T-helper 17 cell (primary cell): ENCODE measurements at places on chromosomes 12 and 14. TPM values are rescaled to one million over a fixed set of nuclear protein-coding genes. Genes with fewer than 3 reads are reported as not detected.

- DNase-seq, result no peak
These were observed 122.4 kb downstream of the SLC25A47 start for GRCh38 chr14:100445436-100446088.

DNA sequence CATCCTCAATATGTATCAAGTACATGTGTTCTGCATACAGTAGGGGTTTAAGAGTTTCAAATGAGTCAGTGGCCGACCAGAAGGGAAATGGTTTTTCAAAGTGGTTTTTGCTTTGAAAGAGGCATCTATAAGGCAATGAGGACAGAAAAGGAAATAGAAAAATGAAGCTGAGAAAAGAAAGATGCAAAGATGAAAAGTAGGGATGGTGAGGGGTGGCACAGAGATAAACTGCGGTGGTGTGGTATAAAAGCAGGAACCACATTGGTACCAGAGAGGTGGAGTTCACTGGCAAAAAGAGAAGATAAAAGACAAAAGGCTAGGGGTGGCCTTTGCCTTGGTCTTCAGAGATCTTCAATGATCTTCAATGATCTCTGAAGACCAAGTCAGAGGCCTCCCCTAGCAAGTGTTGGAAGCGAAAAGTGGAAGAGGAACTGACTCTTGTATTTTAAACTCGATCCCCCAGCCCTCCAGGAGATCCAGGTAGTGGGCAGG is 144.0 kb upstream of the KRR1 start:
- no peak for DNase-seq

DNA sequence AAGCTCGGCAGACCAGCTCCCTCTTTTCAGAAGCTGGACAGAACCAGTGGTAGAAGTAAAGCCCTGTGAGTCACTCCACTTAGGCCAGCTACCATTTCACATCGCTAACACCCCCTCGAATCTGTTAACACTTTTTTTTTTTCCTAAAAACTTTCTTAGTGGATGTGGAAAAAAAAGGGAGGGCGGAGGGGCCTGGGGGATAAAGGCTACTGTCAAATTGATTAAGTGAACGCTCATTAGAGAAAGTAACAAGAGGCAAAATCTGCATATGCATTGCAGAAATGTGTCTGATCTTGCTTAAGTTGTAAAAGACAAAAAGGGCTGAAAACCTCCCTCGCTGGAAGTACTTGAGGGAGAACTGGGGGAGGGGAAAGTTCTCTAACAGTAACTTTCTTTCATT is 86.6 kb upstream of the OTX2 start:
- DNase-seq, result no peak

Gene DNAJC22
- not detected for total RNA-seq

GRCh38 chr14:75927564-75928087 is 54.2 kb downstream of the TGFB3 start:
- DNase-seq, result no peak

GRCh38 chr14:78451319-78451695 is 281.1 kb downstream of the NRXN3 start:
- no peak for DNase-seq

- DNase-seq, result no peak
These were observed 152.9 kb downstream of the SLC41A2 start for GRCh38 chr12:104805186-104805585.

DNA sequence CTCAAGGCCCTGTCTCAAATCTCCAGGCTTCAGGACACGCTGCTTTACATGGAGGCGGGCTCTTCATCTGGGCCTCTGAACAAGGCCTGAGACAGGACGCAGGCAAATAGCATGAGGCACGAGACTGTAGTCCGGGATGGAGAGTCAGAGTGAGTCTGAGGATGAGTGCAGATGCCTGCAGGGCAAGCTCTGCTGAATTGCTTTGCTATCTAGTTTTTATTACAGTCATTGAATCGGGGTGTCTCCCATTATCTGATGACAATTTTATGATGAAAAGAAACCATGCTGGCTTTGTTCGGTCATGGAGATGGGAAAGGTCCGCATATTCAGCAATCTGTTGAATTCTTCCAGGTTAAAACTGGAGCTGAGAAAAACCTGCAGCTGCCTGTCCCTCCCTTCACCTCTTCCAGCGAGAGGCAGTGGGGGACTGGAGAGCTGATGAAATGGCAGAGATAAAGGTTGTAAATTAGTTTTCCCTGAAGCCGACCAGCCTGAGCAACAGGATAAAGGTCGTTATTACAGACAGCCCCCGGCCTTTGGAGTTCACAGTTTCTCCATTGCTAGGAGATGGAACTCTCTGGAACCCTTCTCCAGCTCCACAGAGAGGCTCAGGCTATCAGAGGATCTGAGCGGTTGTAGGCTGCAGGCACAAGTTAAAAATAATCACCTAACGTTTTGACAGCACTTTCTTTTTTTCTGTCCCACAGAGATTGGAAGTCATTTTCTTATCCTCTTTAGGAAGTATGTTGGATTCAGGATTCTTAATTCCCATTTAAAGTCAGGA is 1.3 kb upstream of the ADGRD1 start:
- DNase-seq, result no peak

Gene KRT86
- total RNA-seq, result 0.21 TPM

Gene KRT6C
- total RNA-seq, result not detected

DNA sequence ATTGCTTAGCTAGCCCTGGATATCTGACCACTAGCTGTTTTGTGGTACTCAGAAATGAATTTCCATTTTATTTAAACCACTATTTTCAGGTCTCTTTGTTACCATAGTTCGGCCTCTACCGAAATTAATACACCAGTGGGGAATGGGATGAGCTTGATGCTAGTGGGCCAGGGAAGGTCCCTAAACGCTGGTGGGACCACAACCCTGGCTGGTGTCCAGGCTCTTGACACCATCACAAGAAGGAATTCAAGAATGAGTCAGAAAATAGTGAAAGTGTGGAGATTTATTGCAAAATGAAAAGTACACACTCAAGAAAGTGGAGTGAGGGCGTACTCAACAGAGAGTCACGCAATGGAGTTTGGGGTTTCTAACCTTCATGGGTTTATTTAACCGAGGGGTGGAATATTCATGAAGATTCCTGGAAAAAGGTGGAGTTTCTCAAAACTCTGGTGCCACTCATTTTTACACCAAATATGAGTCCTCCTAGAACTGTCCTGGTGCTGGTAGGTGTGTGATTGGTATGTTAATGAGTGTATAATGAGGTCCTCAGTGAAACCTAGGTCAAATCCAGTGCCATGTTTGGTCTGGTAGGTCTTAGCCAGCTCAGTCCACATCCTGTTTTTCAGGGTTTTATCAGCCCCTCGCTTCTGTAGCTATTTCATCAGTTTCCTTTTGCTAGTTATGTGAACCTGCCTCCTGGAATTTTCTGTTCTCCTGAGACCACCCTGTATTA is 38.9 kb upstream of the LRP6 start:
- no peak for DNase-seq

GRCh38 chr12:48003226-48004052 is 837 bp downstream of the COL2A1 start:
- no peak for DNase-seq

Gene OR4E2
- not detected for total RNA-seq

Gene PZP
- not detected for total RNA-seq

DNA sequence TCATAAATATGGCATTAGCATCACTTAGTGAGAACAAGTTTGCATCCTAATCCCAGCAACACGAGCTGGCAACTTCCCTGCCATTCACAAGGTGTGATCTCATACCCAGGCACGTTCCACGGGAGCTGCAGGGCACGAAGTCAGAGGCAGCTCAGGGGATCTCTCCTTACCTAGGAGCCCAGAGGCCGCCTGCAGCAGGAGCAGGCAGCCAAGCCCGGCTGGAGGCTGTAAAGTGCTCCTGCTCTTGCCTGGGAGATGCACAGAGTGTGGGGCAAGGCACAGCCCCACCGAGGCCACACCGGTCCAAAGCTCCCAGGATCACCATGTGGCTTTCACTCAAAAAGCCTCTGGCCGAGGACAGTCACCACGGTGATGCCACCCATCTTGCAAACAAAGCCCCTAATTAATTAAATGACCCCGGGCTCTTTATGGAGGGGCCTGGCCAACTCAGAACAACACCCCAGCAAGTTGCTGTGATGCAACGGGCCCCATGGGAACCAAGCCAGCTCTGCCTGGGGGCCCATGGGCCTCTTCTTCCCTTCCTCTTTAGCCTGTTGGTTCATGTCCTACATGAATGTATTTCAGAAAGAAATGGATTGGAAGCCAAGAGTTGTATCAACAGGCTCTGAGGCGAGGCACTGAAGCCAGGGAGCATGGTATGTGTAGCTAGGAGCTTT is 26.5 kb downstream of the NUAK1 start:
- DNase-seq, result no peak

Gene CABP1
- total RNA-seq, result not detected

DNA sequence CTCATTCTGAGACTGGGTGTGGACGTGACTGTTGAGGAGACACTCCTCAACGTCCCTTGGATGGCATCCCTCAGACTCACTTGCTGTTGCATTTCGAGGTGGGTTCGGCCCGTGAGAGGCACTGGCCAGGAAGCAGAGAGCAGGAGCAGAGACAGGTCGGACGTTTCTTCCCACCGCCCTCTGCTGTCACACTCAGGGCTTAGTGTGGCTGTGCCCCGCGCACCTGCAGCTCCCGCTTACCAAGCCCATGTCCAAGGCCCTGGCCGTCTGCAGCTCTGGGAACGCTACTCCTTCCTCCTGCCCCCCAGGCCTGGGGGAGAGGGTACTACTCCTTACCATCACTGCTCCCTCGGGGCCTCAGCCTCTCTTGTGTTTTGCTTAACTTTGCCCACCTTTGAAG is 29.8 kb upstream of the PIWIL1 start:
- no peak for DNase-seq

- DNase-seq, result no peak
These were observed 5.8 kb downstream of the NID2 start for GRCh38 chr14:52063052-52063462.

Gene C12orf54
- total RNA-seq, result not detected

GRCh38 chr12:72673853-72674252 is 401.7 kb downstream of the TRHDE start:
- no peak for DNase-seq

DNA sequence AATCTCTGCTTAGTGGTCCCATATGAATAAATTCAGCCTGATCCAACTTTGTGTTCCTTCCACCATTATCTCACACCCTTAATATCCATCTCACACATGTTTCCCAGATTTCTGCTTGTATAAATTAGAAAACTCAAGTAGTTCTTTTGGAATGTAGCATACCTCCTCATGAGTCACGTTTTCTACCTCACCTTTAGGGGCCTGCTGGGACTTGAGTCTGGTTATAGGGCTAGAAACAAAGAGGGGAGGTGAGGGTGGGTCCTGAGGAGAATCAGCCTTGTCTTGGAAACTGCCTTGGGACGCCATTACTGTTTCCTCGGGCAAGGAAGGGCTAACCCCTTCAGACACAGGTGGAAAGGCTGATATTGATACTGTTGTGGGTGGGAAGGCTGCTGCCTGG is 51.1 kb downstream of the EMP1 start:
- no peak for DNase-seq

DNA sequence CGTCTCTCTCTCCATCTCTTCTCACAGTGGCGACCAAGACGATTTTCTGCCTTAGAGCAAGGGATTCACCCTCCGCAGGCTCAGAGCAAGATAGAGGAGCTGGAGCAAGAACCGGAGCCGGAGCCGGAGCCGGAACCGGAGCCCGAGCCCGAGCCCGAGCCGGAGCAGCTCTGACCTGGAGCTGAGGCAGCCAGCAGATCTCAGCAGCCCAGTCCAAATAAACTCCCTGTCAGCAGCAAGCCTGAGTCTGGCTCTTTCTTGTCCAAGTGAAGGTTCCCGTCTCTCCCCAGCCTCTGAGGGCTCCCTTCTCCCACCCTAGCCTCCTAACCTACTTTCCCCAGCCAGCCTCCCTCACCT is 5.9 kb downstream of the LAG3 start:
- DNase-seq, result no peak

Gene RAD9B
- 0.37 TPM for total RNA-seq

DNA sequence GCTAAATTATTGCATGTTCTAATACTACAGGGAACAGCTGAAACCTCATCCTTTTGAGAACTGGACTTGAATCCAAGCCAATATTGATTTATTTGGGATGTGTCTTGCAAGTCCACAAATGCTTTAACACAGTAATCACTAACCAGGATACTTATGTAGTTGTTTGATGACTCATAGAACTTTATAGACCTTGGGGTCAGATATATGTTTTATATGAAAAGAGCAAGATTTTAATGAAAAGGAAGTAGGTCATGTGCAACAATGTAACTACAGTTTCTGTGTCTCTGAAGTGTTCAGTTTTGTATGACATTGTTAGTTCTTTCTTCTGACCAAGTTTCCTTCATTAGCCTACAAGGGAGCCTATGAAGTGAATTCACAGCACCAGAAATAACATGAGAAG is 352.0 kb downstream of the ZFP36L1 start:
- no peak for DNase-seq

DNA sequence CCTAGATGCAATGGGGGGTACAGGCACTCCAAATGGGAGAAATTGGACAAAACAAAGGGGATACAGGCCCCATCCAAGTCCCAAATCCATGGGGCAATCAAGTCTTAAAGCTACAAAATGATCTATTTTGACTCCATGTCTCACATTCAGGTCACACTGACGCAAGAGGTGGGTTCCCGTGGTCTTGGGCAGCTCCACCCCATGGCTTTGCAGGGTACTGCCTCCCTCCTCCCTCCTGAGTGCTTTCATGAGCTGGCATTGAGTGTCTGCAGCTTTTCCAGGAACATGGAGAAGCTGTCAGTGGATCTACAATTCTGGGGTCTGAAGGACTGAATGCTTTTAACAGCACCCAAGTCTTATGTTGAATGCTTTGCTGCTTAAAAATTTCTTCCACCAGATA is 274.5 kb upstream of the LRIG3 start:
- DNase-seq, result no peak

DNA sequence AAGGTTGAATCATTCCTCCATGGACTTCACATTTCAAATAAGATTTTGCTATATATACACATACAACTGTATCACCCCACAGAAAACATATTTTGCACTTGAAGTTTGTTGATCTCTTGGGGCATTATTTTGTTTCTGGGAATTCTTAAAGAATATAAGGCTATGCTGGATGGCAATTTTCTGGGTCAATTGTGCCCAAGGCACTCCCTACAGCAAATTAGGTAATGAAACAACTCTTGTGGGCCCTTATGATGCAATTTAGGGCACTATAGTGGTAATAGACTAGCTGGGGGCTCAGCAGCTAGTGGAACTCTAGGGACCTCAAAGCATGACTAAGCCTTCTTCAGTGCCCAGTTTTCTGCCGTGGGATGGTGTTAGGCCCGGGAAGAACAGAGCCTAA is 444.4 kb downstream of the NRXN3 start:
- no peak for DNase-seq

- DNase-seq, result no peak
These were observed 66.3 kb downstream of the CLIP1 start for GRCh38 chr12:122356192-122356635.

DNA sequence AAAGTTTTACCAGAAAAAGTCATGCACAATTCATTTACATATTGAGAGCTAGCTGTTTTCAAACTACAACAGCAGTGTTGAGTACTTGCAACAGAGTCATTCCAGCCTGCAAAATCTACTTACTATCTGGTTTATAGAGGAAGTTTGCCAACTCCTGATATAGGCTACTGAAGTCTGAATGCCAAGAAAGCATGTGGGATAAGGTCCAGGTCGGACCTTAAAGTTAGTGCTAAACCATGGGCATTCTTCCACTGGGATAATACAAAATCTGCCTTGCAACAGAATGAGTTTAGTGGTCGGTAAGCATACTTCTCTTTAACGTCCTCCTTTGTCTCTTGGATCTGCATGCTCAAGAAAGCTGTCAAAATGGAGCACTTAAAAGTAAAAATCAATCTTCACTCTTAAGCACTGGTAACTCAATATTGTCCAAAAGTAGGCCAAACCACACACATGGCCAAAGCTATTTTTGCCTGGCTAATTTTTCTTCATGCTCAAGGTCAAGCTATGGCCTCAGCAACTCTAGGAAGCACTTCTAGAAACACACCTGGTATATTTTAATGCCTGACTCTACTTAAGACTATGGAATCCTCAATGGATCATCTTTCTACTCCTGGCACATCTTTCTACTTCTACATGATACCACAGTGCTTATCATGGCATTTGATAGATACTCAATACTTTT is 364.9 kb upstream of the KITLG start:
- no peak for DNase-seq
